Spleen (tissue), 13 donors: ENCODE measurements at places on chromosomes 5 and 9.
A peak's percentile ranks its signal among the peaks of the same experiment; 100 is the strongest.

- H3K27me3 ChIP-seq, result no peaks in the 10 kb centered on the region
- H3K36me3 ChIP-seq, result no peaks in the 10 kb centered on the region
- peaks cover under 1% of the 10 kb centered on the region for H3K4me1 ChIP-seq
- no peak for DNase-seq
- no peak overlapping the region for H3K27ac ChIP-seq
Observed at GRCh38 chr5:136094189-136094912, 38.3 kb upstream of the SMAD5 start.

- DNase-seq, result peak; percentile 93
- H3K27ac ChIP-seq, result no peak overlapping the region
- peaks cover 60% of the 10 kb centered on the region for H3K4me1 ChIP-seq
- no peak overlapping the region for H3K4me3 ChIP-seq
- no peaks in the 10 kb centered on the region for H3K27me3 ChIP-seq
Observed at GRCh38 chr9:136629879-136630661, 32.6 kb upstream of the EGFL7 start.

- H3K36me3 ChIP-seq, result no peaks in the 10 kb centered on the region
- H3K4me3 ChIP-seq, result no peak overlapping the region
- DNase-seq, result no peak
- no peaks in the 10 kb centered on the region for H3K4me1 ChIP-seq
- H3K27me3 ChIP-seq, result no peaks in the 10 kb centered on the region
Observed at GRCh38 chr5:35143841-35144240, 86.4 kb downstream of the PRLR start.

GRCh38 chr9:128247226-128247803 is 28.5 kb downstream of the GOLGA2 start:
- DNase-seq, result no peak
- no peak overlapping the region for H3K27ac ChIP-seq
- no peaks in the 10 kb centered on the region for H3K36me3 ChIP-seq
- no peaks in the 10 kb centered on the region for H3K27me3 ChIP-seq

DNA sequence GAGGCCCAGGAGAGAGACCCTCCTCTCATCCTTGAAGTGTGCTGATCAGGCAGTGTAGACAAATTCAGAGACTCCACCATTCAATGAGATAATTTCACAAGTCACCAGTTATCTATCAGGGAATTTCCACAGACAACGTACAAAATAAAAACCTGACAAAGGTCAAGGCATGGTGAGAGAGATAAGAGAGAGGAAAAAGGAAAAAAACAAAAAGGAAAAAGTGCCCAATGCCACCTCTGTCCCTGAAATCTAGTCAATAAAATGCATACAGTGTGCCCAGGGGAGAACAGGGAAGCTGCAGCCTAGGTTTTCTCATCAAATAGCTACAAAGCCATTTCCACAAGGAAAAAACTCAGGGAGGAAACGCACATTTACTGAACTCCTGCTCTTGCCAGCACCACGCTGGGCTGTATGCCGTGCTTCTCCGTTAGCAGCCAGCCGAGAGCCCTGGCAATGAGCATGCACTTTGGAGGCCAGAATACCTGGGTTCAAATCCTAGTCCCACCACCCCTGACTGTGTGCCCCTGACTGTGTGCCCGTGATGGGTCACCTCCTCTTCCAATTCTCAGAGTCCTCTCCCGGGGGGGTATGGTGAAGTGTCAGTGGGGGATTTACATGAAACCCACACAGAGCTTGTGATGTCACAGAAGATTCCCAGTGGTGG is 11.6 kb downstream of the WHRN start:
- peaks cover 11% of the 10 kb centered on the region for H3K4me1 ChIP-seq
- peak overlapping the region; percentile 46 for H3K27ac ChIP-seq
- no peak overlapping the region for H3K4me3 ChIP-seq
- H3K36me3 ChIP-seq, result no peaks in the 10 kb centered on the region
- no peaks in the 10 kb centered on the region for H3K27me3 ChIP-seq
- no peak for DNase-seq

- DNase-seq, result no peak
- no peaks in the 10 kb centered on the region for H3K4me1 ChIP-seq
- no peaks in the 10 kb centered on the region for H3K27me3 ChIP-seq
- H3K36me3 ChIP-seq, result no peaks in the 10 kb centered on the region
- H3K4me3 ChIP-seq, result no peak overlapping the region
Observed at GRCh38 chr9:2972475-2972874, 128.6 kb upstream of the PUM3 start.

- DNase-seq, result no peak
- no peaks in the 10 kb centered on the region for H3K27me3 ChIP-seq
- H3K27ac ChIP-seq, result no peak overlapping the region
- no peak overlapping the region for H3K4me3 ChIP-seq
- H3K36me3 ChIP-seq, result no peaks in the 10 kb centered on the region
- no peaks in the 10 kb centered on the region for H3K4me1 ChIP-seq
Observed at GRCh38 chr5:9437741-9438240, 108.1 kb downstream of the SEMA5A start.

GRCh38 chr9:110337727-110338126 is at the start of gene TXNDC8:
Gene TXNDC8 (minus strand): TSS chr9:110337863.
- no peak within 1 kb of the TSS for H3K4me3 ChIP-seq
- H3K36me3 ChIP-seq, result no peaks in the 10 kb centered on the region
- H3K4me1 ChIP-seq, result no peaks in the 10 kb centered on the region
- no peak within 1 kb of the TSS for H3K27ac ChIP-seq

DNA sequence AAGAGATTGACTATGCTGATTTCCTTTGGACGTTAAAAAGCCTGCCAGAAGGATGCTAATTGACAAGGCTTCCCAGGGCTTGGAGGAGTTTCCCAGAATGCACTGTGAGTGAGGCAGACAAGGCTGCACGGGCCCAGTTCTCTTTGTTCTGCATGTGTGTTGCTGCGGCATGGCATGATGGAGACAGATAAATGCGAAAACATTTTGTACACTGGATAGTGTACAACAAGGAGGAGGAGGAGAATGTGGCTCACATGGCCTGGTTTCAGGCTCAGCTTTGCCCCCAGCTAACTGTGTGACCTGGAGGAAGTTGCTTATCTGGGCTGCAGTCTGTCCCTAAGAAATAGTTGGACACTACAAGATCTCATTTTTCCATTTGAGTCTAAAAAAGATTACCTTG is 135.5 kb upstream of the CPEB4 start:
- no peak overlapping the region for H3K4me3 ChIP-seq
- H3K36me3 ChIP-seq, result no peaks in the 10 kb centered on the region
- no peak overlapping the region for H3K27ac ChIP-seq
- DNase-seq, result no peak
- H3K27me3 ChIP-seq, result no peaks in the 10 kb centered on the region

DNA sequence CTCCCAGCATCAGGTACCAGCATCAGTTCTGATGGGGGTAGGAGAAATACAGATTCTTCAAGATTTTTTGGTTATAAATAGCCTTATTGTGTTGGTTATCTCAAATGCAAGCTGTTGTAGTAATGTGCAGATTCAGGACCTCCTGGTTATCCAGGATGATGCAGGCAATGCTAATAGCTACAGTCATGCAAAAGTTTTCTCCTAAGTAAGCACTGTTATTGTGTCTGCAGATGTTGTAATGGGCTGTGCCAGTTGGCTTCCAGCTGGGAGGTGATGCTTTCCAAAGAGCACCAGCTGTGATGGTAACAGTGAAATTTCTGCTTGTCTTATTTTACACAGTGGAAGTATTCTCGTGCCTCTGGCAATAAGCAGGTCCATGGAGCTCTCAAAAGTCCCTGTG is 719.2 kb upstream of the CTNND2 start:
- H3K36me3 ChIP-seq, result no peaks in the 10 kb centered on the region
- DNase-seq, result no peak
- H3K4me1 ChIP-seq, result no peaks in the 10 kb centered on the region
- no peaks in the 10 kb centered on the region for H3K27me3 ChIP-seq

DNA sequence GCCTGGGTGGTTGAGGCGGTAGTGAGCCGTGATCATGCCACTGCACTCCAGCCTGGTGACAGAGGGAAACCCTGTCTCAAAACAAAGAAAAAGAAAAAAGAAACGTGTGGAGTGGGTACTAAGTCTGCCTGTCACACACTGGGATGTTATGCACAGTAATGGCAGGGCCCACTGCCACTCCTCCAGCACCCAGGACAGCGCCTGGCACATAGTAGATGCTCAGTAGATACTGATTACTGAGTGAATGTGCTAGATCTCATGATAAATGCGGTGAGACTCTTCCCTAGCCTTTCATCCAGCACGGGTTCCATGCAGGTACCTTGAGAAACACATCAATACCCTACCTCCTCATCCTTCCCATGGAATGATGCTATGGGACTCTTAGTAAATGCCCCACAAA is 87.4 kb upstream of the HSPA9 start:
- DNase-seq, result no peak
- H3K4me3 ChIP-seq, result no peak overlapping the region
- no peaks in the 10 kb centered on the region for H3K36me3 ChIP-seq

DNA sequence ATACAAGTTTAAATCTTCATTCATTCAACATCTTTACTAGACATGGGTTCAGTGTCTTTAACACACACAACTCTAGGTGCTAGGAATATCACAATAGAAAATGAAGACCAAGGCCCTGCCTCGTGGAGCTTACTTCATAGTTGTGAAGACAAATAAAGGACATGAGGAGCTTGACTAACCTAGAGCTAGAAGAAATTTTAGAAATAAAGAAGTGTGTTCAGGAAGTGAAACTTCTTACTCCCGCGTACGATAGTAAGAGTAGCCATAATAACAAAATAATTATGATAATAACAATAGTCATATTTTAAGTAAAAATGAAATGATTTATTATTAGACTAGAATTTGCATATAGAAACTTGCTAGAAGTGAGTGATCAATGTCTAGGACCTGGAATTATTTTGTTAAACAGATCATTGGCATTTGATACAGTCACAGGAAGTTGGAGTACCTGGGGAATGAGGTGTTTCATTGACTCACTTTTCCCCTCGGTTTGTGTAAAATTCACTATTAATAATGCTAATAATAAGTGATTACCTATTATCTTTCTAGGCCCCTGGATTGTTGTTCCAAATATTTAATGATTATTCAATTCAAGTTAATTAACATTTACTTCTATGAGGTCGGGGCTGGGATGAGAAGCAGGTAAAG is 331.3 kb downstream of the NSG2 start:
- H3K4me1 ChIP-seq, result no peaks in the 10 kb centered on the region
- no peaks in the 10 kb centered on the region for H3K36me3 ChIP-seq
- H3K4me3 ChIP-seq, result no peak overlapping the region
- no peaks in the 10 kb centered on the region for H3K27me3 ChIP-seq

GRCh38 chr5:88108490-88109279 is 160.0 kb downstream of the TMEM161B start:
- H3K27ac ChIP-seq, result no peak overlapping the region
- no peaks in the 10 kb centered on the region for H3K27me3 ChIP-seq
- H3K36me3 ChIP-seq, result no peaks in the 10 kb centered on the region
- no peak for DNase-seq

DNA sequence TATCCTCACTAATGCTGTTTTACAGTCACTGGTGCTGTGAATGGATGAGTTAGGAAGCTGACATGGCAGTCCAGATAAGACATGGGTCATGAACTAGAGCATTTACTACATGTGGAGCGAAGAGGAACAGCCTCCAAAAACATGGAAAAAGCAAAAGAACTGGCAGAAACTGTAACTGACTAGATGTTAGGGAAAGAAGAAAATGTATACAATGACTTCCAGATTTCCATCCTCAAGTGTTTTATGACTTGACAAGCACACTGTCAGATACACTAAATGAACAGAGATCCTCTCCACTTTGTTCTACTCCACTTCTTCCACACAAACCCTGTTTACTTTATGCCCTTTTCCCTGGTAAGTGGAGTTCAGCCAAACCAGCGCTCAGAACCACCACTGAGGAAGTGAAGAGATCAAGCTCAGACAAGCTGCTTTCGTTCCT is 11.5 kb downstream of the HMGCS1 start:
- DNase-seq, result no peak
- H3K4me3 ChIP-seq, result no peak overlapping the region
- peaks cover 38% of the 10 kb centered on the region for H3K36me3 ChIP-seq
- no peaks in the 10 kb centered on the region for H3K27me3 ChIP-seq
- no peak overlapping the region for H3K27ac ChIP-seq

DNA sequence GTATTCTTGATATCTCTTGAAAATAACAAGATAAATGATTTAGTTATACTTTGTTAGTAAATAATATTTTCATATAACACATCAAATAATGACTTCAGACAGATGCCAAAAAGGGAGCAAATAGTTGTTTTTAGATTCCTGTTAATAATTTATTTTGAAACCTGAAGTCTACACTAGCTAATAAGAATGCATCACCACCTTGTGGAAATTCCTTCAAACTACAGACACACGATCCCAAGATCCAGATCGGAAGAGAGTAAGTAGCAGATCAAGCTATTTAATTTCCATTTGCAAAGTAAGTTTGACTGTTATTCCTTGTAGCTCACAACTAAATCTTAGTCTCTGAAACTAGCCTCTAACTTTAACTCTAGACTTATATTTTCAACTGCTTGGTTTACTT is 35.5 kb upstream of the ISL1 start:
- H3K4me3 ChIP-seq, result no peak overlapping the region
- H3K4me1 ChIP-seq, result no peaks in the 10 kb centered on the region
- H3K36me3 ChIP-seq, result no peaks in the 10 kb centered on the region

DNA sequence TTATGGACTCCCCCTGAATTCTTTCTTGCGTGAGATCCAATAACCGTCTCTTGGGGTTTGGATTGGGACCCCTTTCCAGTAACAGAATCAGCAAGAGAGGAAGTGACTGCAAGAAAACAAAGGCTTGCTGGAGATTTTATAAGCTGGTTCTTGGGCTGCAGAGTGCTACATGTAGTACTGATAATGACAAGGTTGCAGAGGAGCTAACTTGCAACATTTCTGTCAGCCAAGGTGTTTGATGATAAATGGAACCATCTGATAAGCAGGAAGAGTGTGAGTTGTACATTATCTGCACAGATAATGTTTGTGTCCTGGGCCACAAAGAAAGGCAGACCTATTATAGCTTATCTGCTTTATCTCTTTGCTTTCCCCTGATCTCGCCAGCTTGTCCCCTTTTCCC is 37.1 kb downstream of the DNAJB5 start:
- H3K4me1 ChIP-seq, result peaks cover 5% of the 10 kb centered on the region
- no peak for DNase-seq
- H3K27ac ChIP-seq, result no peak overlapping the region
- no peak overlapping the region for H3K4me3 ChIP-seq
- H3K27me3 ChIP-seq, result no peaks in the 10 kb centered on the region
- no peaks in the 10 kb centered on the region for H3K36me3 ChIP-seq

GRCh38 chr9:114155995-114156656 is 789 bp downstream of the COL27A1 start:
- H3K36me3 ChIP-seq, result no peaks in the 10 kb centered on the region
- H3K27ac ChIP-seq, result peak overlapping the region; percentile 51
- peaks cover 20% of the 10 kb centered on the region for H3K4me1 ChIP-seq
- H3K4me3 ChIP-seq, result peak overlapping the region; percentile 56
- peaks cover 2% of the 10 kb centered on the region for H3K27me3 ChIP-seq

- H3K36me3 ChIP-seq, result no peaks in the 10 kb centered on the region
- no peak overlapping the region for H3K4me3 ChIP-seq
- H3K27ac ChIP-seq, result no peak overlapping the region
- H3K27me3 ChIP-seq, result no peaks in the 10 kb centered on the region
Observed at GRCh38 chr5:154312576-154312975, 122.0 kb downstream of the GALNT10 start.

DNA sequence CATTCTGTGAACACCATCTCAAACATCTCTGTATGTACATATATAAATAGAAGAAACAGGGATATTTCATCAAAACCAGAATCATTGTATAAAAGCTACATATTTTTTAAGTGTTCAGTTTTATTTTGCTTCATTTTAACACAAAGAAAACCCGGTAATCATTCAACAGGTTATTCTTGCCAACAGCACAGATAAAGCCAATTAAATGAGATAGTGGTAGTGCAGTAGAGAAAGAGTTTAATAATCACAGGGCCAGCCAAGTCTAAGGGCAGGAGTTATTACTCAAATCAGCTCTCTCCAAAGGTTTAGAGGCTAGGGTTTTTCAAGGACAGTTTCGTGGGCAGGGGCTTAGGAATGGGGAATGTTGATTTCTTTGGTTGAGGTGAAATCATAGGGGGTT is 261.0 kb upstream of the KIF2A start:
- no peaks in the 10 kb centered on the region for H3K4me1 ChIP-seq
- H3K27me3 ChIP-seq, result no peaks in the 10 kb centered on the region
- no peak overlapping the region for H3K4me3 ChIP-seq
